ENCODE measurements at places on chromosomes 6 and 20.

- DNase-seq, result no peak
These were observed 114.3 kb downstream of the EYA2 start for GRCh38 chr20:47008842-47009518.

DNA sequence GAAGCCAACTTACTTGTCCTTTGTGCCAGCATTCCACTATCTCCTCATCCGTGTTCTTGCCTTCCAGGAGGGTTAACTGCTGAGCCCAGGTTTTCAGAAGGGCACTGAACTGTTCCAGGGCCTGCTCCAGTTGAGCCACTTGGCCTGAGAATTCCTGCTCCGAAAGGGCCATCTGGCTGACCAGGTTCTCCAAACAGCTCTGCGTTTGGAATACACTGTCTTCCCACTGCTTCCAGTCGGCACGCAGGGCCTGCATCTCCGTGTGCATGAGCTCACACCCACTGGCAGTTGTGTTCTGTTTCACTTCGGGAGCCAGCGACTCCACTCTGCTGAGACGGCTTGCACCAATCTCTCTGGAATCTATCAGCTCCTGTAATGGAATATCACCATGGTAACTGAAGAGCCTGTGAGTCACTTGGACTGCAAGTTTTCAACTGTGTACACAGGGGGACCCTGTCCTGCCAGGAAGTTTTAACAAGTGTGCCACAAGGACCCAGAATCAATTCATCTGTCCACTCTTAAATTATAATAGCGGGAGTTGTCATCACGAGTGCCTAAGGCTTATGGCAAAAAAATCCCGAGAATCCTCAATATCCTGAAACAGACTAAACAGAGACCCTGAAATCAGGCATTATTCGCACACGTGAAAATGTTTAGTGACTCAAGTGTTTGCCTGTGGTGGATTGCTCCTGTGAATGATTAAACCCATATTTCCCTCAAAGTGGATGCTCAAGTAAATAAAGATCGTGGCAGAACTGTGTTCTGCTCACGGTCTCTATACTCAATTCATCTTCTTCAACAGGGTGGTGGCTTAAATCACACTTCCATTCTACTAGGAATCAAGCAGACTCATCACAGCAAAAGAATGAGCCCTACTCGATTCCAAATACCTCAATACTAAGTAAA, 255.9 kb downstream of the SYNE1 start:
- no peak for DNase-seq

GRCh38 chr20:17679941-17680835, 1.9 kb downstream of the RRBP1 start:
- peak; percentile 37 for DNase-seq

DNA sequence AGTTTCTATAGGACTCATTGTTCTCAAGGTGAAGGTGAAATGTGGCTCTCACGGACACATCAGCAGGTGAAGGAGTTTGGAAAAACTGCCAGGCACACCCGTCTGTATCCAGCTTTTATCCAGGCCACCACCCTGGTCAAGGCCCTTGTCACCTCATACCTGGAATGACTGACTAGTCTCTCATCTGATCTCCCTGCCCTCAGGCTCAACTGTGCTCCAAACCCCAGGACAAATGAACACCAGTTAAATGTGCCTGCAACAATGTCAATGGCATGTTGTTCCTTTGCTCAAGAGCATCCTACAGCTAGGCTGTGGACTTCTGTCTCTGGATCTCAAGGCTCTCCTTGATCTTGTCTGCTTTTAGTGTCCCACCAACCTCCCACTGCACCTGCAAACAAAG, 47.6 kb upstream of the DSP start:
- DNase-seq, result no peak

DNA sequence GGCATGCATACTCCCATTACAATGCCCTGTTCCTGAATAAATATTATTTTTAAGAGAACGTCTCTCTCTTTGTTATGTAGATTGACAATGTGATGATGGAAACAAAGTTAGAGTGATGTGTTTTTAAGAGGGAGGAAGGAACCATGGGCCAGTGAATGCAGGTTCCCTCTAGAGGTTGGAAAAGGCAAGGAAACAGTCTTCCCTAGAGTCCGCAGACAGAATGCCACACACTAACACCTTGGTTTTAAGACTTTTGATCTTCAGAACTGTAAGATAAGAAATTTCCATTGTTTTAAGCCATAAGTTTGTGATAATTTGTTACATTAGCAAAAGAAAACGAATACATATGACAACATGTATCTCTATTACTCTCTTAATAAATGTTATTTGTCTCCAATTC, 4.7 kb upstream of the CENPW start:
- DNase-seq, result no peak

DNA sequence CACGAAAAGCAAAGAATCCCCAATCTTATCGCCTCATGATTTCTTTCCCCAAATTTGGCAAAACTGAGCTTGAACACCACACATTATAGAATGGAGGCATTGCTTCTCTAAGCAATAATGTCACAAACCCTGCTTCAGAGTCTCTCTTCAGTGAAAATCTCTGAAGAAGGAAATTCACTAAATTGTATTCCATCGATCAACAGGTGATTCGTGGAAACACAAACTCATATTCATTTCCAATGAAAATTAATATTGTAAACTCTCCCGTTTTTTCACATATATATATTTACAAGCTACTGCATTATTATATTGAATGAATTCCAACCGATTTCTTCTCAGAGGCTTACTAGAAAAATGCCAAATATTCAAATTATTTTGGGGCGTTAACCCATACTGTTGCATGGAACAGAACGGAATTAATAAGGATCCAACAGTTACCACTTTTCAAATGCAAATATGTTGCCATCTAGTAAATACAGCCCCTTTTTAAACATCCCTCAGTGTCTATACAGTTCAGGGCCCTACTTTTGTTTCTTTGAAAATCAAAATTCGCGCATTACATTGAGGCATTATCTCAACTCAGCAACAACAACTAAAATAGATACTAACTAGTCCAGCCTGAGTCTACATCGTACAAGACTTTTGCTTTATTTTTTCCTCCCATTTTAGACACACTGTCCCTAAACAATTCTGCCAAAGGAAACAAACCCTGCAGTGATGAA, 1.3 kb downstream of the KIF13A start:
- no peak for DNase-seq

GRCh38 chr6:133340557-133340956, 99.4 kb downstream of the EYA4 start:
- no peak for DNase-seq

DNA sequence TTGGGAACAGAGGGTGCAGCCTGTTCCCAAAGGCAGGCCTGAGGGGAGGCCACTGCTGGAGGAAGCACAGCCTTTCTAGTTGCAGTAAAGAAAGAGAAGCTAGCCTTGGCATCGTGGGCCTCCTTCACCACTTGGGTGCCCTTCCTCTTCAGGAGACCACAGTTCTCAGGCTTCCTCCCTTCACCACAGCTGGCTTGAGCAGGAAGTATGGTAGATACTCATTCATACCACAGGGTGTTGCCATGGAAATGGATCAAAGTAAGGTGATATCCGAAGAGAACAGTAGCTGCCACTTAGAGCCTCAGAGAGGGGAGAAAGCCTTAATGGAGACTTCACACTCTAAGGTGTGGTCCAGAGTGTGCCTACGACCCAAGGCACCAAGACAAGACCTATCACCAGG, 120.4 kb upstream of the RIPOR2 start:
- peak; percentile 74 for DNase-seq
